ENCODE measurements at places on chromosomes 7 and 10. TPM values are rescaled to one million over a fixed set of nuclear protein-coding genes. Genes with fewer than 3 reads are reported as not detected.

- no peak for DNase-seq
Observed at GRCh38 chr7:135147341-135147898, 452 bp upstream of the TMEM140 start.

DNA sequence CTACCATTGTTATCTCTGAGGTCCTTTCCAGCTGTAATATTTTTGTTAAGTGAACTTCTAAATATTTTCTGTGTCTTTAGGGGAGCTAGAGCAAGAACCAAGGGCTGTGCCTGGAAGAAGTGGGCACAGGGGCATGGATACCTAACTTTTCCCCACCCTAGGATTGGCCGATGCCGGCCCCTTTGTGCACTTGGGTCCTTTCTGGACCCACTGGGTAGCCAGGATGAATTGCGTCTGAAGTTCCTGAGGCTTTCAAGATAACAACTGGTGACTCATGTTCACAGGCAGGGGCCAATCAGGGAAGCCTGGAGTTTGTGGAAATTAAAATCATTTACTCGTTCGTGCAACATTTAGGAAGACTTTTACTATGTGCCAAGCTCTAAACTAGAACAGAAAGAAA lies 758 bp downstream of the DPCD start:
- DNase-seq, result peak; percentile 12

- no peak for DNase-seq
Observed at GRCh38 chr10:22345301-22346095, at the start of gene SPAG6. SPAG6 (plus strand) TSS chr10:22345496; CDS start chr10:22345612, 116 bp downstream.

DNA sequence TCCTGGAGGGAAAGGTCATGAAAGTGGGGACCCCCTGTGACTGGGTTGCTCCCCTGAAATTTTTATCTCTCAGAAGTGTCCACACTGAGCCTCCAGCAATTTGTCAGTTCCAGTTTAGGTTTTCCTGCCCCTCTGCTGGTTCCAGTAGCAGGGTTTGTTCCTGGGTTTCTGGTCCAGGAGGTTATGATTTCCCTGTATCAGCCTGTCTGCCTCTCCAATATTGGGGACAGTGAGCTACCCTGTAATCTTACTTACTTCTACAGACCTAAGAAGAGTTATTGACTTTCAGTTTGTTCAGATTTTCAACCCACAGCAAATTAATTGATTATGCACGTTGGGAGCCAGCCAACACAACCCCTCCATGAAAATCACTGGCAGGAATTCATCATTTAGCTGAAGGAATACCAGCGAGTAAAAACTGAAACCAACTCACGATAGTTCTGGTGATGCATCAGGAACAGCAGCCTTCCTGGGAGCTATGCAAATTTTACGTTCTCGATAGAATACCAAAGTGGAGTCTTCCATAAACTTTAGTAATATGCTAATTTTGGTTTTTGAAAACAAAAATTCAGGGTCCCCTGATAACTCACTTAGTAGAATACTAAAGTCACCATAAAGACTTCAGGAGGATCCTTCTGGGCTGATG lies 31.3 kb upstream of the IL15RA start:
- no peak for DNase-seq

NUDT13 gene
- 8.4 TPM for total RNA-seq

STEAP1B gene
- total RNA-seq, result 12.3 TPM

ZNF775 gene
- 4.6 TPM for total RNA-seq

Measured in umbilical cord (tissue), 2 donors.